Activated CD4-positive, alpha-beta T cell treated with anti-CD3 and anti-CD28 coated beads, Interleukin-2, amount 10 ng/mL, durations not matched to agents 7 days and 5 days (primary cell): ENCODE measurements at places on chromosomes 16 and 17. TPM values are rescaled to one million over a fixed set of nuclear protein-coding genes. Genes with fewer than 3 reads are reported as not detected.

The TBC1D28 gene
- not detected for total RNA-seq

The ACE gene
- 5.9 TPM for total RNA-seq

The FBXO39 gene
- total RNA-seq: 7.8 TPM

The MYCBPAP gene
- 3.0 TPM for total RNA-seq

The RHOT1 gene
- 33.6 TPM for total RNA-seq

The CHST5 gene
- 0.06 TPM for total RNA-seq

The IKZF3 gene
- 39.8 TPM for total RNA-seq

The LPCAT2 gene
- total RNA-seq: 0.87 TPM

The C17orf78 gene
- total RNA-seq: not detected

The MYBBP1A gene
- 58.0 TPM for total RNA-seq

The BCAR1 gene
- not detected for total RNA-seq

The ALOX15B gene
- not detected for total RNA-seq

The IL21R gene
- 45.6 TPM for total RNA-seq

The CLEC19A gene
- total RNA-seq: not detected

The SLC9A5 gene
- 1.5 TPM for total RNA-seq

The HOXB6 gene
- total RNA-seq: not detected

The CD79B gene
- 39.9 TPM for total RNA-seq

The GUCY2D gene
- total RNA-seq: not detected
